Kidney epithelial cell (primary cell): ENCODE measurements at places on chromosomes 5 and 9. TPM values are rescaled to one million over a fixed set of nuclear protein-coding genes. Genes with fewer than 3 reads are reported as not detected.

- no peak for DNase-seq
Measured at GRCh38 chr5:157659868-157660660, 7.8 kb upstream of the SOX30 start.

Gene SLC45A2
- total RNA-seq, result not detected in 2 replicates

- DNase-seq, result no peak
Measured at GRCh38 chr5:128199611-128200010, 116.0 kb downstream of the SLC12A2 start.

GRCh38 chr5:88818296-88818695 lies 64.7 kb downstream of the MEF2C start:
- no peak for DNase-seq

DNA sequence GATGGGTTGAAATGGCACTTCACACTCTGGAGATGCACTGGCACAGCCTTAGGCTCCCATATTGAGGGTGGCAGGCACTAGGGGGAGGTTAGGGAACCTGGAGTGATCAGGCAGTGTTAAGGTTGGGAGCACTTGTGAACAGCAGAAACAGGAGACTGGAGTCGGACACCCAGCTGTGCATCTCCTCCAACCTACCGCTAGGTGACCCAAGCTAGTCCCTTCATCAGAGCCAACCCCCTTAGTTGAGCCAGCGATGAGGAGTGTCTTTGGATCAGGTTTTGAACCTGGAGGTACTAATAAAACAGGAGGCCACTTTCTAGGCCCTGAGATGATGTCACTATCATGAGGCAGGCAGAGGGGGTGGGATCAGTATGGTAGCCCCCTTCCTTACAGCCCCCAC lies 1.7 kb downstream of the ACTL7B start:
- DNase-seq, result no peak

- DNase-seq, result no peak
Measured at GRCh38 chr9:113137196-113138168, 13.3 kb upstream of the SLC31A2 start.

DNA sequence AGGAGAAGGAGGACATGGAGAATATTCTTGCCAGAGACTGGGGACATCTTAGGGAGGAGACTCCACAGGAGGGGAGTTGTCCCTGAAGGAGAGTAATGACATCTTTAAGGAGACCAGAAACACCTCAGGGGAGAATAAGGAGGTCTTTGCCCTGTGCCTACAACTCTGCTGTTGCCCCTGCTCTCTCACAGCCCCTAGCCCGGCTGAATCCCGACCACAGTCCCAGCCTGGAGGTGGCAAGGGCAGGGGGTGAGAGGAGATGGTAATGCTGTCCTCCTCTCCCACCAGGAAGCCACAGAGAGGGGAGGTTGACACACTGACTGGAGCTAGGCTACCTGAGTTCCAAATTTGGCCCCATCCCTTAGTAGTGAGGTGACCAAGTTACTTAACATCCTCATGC lies 30.2 kb upstream of the ENHO start:
- no peak for DNase-seq

Gene GSN
- 163 and 180 TPM in 2 replicates for total RNA-seq

GRCh38 chr9:31412081-31412480 lies 972.4 kb upstream of the ACO1 start:
- DNase-seq, result no peak

DNA sequence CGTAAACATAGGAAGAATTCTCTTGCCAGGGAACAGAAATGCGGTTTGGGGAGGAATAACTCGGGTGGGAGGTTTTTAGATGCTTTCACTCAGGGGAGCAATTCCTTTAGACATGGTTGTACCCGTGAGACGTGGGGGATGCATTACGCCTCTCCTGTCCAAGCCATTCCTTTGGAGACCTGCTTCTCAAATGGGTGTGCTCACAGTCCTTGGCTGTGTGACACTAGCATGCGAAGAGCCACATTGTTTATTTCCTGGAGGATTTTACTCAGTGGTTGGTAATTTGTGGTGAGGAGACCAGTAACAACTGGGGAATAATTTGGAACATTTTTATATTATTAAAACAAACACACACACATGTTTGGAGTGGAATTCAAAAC lies 18.5 kb downstream of the COL15A1 start:
- no peak for DNase-seq

Gene KIF20A
- 4.4 and 4.6 TPM in 2 replicates for total RNA-seq

Gene EMB
- 8.4 and 15.1 TPM in 2 replicates for total RNA-seq

- no peak for DNase-seq
Measured at GRCh38 chr5:139141446-139142204, 56.5 kb downstream of the SIL1 start.

Gene PCA3
- total RNA-seq, result not detected in 2 replicates
